ENCODE measurements at places on chromosomes 4 and X.

DNA sequence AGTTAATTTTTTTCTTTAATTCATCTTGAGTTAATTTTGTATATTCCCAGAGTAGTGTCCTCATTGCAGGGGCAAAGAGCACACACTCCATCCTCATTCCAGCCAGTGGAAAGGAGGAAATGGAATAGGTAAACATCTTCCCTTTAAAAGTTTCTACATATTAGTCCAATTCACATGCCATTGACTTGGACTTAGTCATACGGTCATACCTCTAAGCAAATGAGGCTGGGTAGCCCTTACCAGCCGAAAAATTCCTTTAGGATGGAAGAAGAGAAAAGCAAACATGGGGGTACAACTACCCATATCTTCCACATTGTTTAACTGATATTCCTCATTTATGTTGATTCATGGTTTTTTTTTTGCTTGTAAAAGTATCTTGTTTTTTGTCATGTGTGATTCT lies 37.4 kb upstream of the NDP start:
- DNase-seq = no peak

DNA sequence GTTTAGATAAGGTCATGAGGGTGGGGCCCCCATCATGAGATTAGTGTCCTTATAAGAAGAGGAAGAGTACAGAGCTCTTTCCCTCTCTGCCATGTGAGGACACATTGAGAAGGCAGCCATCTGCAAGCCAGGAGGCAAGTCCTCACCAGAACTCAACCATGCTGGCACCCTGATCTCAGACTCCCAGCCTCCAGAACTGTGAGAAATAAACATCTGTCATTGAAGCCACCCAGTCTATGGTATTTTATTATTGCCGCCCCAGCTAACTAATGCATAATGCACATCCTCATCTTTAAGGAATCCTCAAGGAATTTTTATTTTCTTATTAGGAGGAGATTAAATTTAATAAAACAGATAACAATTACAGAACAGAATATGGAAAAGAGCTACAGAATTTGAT lies 16.7 kb upstream of the EXOSC9 start:
- no peak for DNase-seq

GRCh38 chr4:70399319-70399718 lies 1.6 kb downstream of the OPRPN start:
- DNase-seq = no peak

DNA sequence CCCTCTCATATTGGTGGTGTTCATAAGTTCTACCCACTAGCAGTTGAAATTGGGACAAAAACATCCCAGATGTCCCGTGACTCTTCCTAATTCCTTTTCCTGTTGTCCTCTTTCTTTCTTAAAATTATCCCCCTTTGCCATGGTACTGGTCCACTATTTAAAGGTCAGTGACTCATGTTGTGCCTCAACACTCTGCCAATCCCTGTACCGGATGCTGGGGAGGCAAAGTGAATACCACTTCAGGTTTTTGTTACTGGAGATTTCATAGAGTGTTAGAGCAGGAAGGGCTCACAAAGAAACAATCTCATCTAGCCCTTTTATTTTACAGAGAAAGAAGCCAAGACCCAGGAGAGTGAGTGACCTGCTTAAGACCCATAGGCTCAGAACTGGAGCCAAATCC lies 24.6 kb downstream of the SEPTIN11 start:
- DNase-seq = no peak

GRCh38 chrX:47556045-47556623 lies 4.9 kb upstream of the ARAF start:
- peak; percentile 67 for DNase-seq

DNA sequence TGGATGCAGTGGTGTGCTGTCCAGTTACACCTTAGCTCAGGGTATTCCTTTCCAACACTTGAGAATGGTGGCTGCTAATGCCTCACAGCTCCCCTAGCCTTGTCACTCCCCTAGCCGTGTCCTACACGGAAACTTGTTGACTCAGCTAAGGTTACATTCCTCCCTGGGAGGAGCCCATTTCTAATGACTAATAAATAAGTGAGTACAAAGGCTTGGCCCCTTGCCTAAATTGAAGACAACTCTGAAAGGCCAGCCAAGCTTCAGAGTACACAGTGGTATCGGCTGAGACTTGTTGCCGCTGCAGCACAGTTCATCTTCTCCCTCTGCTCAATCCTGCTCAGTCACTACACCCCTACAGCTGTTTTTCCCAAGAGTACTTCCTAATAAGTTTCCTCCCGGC lies 21.2 kb upstream of the SLC25A31 start:
- DNase-seq = no peak

- DNase-seq = no peak
Measured at GRCh38 chrX:49067285-49068120, 6.3 kb downstream of the PRAF2 start.

DNA sequence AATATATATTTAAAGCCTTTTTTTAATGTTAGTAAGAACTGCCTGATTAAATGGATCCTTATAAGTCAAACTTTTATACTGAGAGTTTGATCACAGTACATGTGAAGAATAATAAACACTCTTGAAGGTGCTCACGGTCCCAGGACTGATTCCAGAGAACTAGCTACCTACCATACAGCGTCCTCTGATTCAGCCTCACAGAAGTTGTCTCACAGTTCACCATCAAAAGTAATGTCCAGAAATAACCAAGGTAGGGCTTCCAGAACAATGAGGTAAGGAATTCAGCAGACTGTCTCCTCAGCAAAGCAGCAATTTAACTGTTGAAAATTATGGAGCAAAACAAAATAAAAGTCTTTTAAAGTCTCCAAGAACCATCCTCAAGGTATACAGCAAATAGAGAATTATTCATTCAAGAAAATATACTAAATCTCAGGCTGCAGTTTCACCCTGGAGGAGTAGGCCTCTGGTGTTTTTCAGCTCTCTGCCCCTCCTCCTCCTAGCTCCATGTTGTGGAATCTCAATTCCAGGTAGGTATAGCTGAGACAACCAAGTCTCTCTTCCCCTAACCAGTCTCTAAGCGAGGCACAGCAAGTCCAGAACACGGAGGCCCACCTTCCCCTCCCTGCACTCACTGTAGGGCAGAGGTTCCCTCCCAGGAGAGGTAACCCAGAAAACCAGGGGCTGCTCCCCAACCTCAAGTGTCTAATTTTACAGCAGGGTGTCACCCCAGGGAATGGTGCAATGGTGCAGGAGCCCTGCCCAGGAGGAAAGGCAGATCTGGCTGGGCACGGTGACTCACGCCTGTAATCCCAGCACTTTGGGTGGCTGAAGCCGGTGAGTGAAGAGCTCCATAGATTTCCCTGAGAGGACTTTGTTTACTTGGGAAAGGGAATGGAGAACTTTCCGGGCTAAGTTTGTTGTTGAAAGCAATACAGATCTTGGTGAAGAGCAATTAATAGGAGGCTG lies 28.6 kb downstream of the FAM241A start:
- no peak for DNase-seq

DNA sequence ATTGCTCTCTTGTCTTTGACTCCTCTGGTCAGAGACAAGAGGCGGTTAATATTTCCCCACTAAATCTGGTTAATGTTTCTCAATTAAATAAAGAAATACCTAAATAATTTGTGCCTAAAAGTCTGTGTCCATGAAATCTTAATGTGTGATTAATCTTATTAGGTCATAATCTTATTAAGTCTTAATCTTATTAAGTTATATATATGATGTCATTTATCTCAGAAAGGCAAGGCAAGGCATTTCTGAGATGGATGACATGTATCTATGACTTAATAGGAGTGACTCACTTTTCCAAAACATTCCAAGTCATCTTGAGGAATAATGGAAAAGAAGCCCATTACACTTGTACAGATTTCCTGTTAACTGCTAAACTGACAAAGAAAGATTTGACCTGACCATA lies 74.7 kb downstream of the TRAM1L1 start:
- DNase-seq = no peak

DNA sequence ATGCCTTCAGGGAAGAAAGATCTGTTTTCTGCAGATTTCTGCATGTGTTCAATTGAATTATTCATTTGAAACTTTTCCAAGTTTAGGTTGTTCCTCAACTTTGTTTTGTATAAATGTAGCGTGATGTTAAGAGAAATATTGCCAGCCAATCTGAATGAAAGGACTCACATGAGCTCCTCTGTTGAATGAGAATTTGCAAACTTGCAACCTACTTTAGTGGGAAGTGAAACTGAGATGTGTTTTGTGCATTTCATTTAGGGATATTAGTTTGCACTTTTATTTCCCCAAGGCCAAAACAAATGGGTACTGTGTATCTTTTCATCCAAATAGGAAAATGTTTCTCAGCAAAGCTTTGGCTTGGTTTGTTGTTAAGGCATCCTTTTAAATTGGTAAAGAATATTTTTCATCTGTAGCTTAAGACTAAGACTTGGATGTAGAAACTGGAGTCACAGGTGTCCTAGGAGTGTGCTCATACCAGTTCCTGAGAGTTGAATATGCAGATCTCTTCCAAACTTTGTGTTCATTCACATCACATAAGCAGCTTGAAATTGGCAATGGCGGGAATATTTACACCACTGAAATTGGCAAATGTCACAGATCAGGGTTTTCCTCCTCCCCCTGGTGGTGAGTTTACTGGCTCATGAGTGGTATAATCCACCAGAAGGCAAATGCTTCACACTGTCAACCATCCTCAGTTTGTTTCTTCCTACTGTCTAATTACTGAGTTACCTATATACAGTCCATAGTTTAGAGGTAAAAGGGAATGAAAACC lies 193.6 kb upstream of the BANK1 start:
- no peak for DNase-seq

DNA sequence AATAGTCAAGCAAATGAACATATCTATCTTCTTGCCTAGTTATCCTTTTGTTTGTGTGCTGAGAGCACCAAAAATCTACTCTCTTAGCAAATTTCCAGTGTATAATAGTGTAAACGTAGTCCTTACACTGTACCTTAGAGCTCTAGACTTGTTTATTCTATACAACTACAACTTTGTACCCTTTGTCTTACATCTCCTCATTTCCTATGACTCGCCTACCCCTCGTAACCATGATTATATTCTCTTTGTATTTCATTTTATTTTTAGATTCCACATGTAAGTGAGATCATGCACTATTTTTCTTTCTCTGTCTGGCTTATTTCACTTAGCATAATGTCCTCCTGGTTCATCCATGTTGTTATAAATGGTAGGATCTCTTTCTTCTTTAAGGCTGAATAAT lies 37.6 kb downstream of the MAGEB5 start:
- no peak for DNase-seq
